ENCODE measurements at places on chromosomes 4 and X. TPM values are rescaled to one million over a fixed set of nuclear protein-coding genes. Genes with fewer than 3 reads are reported as not detected.

- no peak for DNase-seq
- H3K4me1 ChIP-seq = peaks cover 7% of the 10 kb centered on the region
- H3K36me3 ChIP-seq = no peaks in the 10 kb centered on the region
Measured at GRCh38 chr4:151952137-151952536, 191.3 kb upstream of the GATB start.

DNA sequence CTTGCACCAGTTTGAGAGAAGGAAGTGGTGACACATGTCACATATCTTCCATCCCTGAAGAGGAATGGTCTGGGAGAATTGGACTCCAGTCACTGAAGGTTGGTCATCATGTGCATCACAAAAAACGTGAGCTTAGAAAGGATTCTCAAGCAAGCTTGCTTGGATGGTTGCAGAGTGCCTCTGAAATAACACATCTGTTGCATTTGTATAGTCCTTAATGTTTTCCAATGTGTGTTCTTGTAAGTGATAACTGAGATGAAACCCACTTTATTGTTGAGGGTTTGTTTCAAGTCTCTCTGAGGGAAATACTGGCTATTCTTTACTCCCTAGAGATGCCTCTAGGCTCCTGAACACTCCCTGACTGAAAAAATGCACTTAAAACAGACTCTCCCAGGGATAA lies 184.5 kb upstream of the MBNL3 start:
- H3K27me3 ChIP-seq = peaks cover 4% of the 10 kb centered on the region
- H3K27ac ChIP-seq = no peak overlapping the region
- no peaks in the 10 kb centered on the region for H3K36me3 ChIP-seq
- peaks cover 34% of the 10 kb centered on the region for H3K4me1 ChIP-seq
- no peak for DNase-seq

Gene SATL1
- total RNA-seq = 0.51 TPM

Gene ZDHHC15
- total RNA-seq = 2.3 TPM

Gene ADGRG2
- 0.81 TPM for total RNA-seq

Gene CFAP99
- not detected for total RNA-seq

GRCh38 chr4:121728798-121729226 lies 32.0 kb upstream of the ANXA5 start:
- no peak overlapping the region for H3K4me3 ChIP-seq
- H3K27me3 ChIP-seq = peaks cover 5% of the 10 kb centered on the region
- H3K36me3 ChIP-seq = no peaks in the 10 kb centered on the region
- no peak overlapping the region for H3K27ac ChIP-seq
- no peak for DNase-seq

DNA sequence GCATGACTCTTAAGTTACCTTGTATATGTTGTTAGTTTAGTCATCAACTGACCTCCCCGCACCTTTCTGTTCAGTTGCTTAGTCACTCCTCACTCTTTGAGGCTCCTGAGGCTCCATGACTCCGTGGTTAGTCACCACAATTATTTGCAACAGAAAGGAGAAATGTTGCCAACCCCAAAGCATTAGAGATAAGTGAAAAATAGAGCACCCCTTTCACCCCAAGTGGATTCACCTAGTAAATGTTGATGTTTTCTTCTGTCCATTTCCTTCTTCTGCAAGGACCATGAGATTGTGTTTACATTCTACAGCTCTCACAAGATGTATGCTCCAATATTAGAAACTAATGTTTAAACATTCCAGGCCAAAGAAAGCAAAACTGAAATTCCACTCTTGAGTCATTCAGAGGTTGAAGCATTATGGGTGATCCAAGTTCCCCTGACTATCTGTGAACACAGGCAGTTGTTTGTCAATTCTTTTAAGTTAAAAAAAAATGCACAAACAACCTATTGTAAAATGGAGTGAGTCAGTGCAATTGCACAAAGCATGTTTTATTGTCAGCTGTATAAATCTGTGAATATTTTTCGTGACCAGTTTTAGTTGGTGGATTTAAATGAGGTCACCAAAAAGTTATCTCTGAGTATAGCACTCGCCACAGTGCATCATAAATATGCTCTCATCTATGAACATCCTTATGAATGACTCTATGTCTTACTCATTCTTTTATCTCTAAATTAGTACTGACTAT lies 552.4 kb upstream of the MAGEB2 start:
- no peak for DNase-seq
- H3K4me3 ChIP-seq = no peak overlapping the region
- H3K4me1 ChIP-seq = no peaks in the 10 kb centered on the region
- no peaks in the 10 kb centered on the region for H3K27me3 ChIP-seq
- no peaks in the 10 kb centered on the region for H3K36me3 ChIP-seq
- no peak overlapping the region for H3K27ac ChIP-seq

Gene GPC4
- total RNA-seq = 14.5 TPM

Gene UNC5C
- 43.8 TPM for total RNA-seq

Data from progenitor cell of endocrine pancreas (in vitro differentiated cells).